ENCODE measurements at places on chromosomes 11 and 22.

GRCh38 chr11:72308226-72309073, 64.5 kb upstream of the PHOX2A start:
- H3K4me3 ChIP-seq = no peak overlapping the region
- no peak overlapping the region for H3K27ac ChIP-seq
- no peaks in the 10 kb centered on the region for H3K4me1 ChIP-seq
- no peak for DNase-seq
- H3K27me3 ChIP-seq = no peaks in the 10 kb centered on the region

DNA sequence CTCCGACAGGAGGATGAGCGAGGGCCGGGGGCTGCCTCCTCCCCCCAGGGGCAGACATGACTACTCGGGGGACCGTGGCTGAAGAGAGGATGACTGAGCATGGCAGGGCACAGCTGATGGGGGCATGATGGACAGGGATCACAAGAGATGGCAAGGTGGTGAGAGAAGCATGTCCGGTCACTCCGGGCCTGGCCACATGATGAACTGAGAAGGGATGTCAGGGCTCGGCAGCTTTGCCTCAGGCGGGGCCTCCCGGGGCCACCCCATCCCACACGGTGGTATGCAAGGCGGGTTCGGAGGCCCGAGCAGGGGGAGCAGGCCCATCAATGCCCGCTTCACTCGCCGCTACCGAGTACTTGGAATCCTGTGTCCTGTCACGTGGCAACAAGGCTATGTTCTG, 36.6 kb upstream of the UBASH3B start:
- H3K36me3 ChIP-seq = no peaks in the 10 kb centered on the region
- H3K27ac ChIP-seq = no peak overlapping the region
- H3K4me3 ChIP-seq = no peak overlapping the region
- no peak for DNase-seq

DNA sequence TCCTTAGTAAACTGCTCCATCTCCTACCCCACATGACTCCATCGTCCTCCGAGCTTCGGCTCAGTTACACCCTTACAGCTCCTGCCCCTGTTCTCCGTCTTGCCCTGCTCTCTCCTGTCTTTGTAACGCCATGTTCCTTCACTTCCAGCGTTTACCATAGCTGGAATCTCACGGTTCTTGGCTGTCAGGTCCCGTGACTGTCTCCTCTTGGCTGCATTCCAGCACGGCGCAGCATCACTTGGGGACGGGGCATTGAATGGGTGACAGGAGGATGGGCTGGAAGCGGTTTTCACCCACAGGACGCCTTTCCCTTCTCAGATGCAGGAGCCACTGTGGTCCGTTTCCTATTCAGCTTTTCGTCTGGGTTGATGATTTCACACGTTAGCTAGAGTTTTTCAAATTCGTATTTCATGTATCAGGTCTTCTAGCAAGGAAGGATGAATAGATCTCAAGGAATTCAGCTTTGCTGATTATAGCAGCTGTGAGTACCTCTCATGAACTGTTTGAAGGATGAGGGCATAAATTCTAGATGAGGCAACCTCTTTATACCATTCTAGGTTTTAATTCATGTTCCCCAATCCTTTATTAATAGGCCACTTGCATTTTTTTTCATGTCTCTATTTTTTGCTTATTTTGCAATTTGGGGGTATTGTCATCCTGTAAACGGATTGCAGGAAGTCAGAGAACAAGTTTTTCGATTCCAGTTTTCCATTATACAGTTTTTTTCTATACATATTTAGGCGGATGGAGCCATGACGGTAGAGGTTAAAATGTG, 29.1 kb downstream of the ZBED4 start:
- no peak for DNase-seq
- H3K4me1 ChIP-seq = no peaks in the 10 kb centered on the region
- H3K27ac ChIP-seq = no peak overlapping the region
- no peak overlapping the region for H3K4me3 ChIP-seq
- peaks cover 49% of the 10 kb centered on the region for H3K36me3 ChIP-seq

DNA sequence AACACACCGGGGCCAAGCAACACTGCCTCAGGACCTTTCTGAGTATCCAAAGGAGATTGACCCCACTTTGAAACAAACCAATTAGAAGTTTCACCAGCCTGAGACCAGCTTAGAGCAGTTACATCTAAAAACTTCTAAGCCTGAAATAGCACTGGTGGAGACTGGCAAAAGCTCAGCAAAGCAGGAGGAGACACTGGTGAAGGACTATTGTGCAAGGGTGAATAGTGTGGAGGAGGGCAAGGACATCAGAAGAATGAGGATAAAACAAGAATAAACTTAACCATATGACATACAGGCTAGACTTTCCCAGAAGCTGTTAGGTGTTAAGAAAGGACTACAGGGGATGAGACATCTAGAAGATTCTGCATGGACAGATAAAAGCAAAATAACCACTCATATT, 152.4 kb downstream of the FCHSD2 start:
- no peaks in the 10 kb centered on the region for H3K27me3 ChIP-seq
- H3K4me1 ChIP-seq = peaks cover 14% of the 10 kb centered on the region
- no peak for DNase-seq
- H3K27ac ChIP-seq = no peak overlapping the region
- H3K4me3 ChIP-seq = no peak overlapping the region
- peaks cover 8% of the 10 kb centered on the region for H3K36me3 ChIP-seq

GRCh38 chr22:27045103-27045947, 387.9 kb downstream of the MIAT start:
- H3K27ac ChIP-seq = no peak overlapping the region
- H3K4me1 ChIP-seq = no peaks in the 10 kb centered on the region
- H3K27me3 ChIP-seq = no peaks in the 10 kb centered on the region
- no peaks in the 10 kb centered on the region for H3K36me3 ChIP-seq

DNA sequence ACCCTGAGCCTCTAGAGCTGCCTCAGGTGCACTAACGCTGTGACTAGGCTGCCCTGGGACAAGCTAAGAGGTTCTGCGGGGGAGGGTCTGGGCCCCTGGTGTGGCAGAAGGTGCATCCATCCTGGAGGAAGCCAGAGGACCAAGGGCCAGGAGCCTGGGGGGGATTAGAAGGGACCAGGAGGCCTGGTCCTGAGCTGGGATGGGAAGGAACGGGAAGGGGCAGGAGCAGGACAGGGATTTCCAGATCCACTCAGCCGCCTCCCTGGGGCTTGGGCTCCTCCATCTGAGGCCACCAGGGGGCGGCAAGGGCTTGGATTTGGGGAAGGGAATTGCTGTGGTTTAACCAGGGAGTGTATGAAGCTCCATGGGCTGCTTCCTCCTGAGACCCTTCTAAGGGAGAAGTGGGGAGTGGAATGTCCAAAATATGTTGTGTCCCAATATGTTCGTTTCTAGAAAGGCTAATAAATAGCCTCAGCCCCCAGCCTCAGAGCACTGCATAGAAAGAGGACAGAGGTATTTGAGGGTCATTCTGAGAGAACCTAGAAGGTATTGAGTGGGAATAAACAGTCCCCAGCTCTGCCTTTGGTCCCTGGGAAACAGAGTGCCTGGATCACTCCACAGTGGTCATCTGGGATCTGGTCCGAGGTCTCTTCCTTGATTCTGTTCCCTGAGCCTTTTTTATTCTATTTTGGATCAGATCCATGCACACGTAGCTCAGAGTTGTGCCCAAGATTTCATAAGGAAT, 17.4 kb upstream of the PRAME start:
- no peak for DNase-seq
- no peak overlapping the region for H3K4me3 ChIP-seq
- no peaks in the 10 kb centered on the region for H3K36me3 ChIP-seq
- no peaks in the 10 kb centered on the region for H3K27me3 ChIP-seq

GRCh38 chr11:58786693-58787092, 55.0 kb upstream of the GLYAT start:
- no peak overlapping the region for H3K4me3 ChIP-seq
- no peak for DNase-seq
- H3K4me1 ChIP-seq = no peaks in the 10 kb centered on the region
- no peak overlapping the region for H3K27ac ChIP-seq

Measured in ascending aorta (tissue), 2 donors.